Peyer's patch (tissue), 4 donors: ENCODE measurements at places on chromosomes 16 and 17. TPM values are rescaled to one million over a fixed set of nuclear protein-coding genes. Genes with fewer than 3 reads are reported as not detected.

- H3K4me1 ChIP-seq = no peaks in the 10 kb centered on the region
- DNase-seq = peak; percentile 85
- H3K36me3 ChIP-seq = no peaks in the 10 kb centered on the region
Observed at GRCh38 chr17:37489197-37490001, at the start of gene DUSP14. Gene DUSP14 (plus strand): TSS chr17:37489891. CDS start chr17:37512273, 22,382 bp downstream.

- no peaks in the 10 kb centered on the region for H3K36me3 ChIP-seq
- H3K4me1 ChIP-seq = no peaks in the 10 kb centered on the region
- peak overlapping the region; percentile 65 for H3K27ac ChIP-seq
- no peaks in the 10 kb centered on the region for H3K27me3 ChIP-seq
Observed at GRCh38 chr16:22357635-22357971, 16.8 kb downstream of the CDR2 start.

GRCh38 chr17:66654764-66655163 lies 180.2 kb upstream of the CACNG5 start:
- H3K4me1 ChIP-seq = no peaks in the 10 kb centered on the region
- DNase-seq = no peak
- no peak overlapping the region for H3K27ac ChIP-seq
- H3K27me3 ChIP-seq = no peaks in the 10 kb centered on the region

GRCh38 chr17:79809530-79810129 lies 12.8 kb upstream of the CBX8 start:
- no peak overlapping the region for H3K4me3 ChIP-seq
- no peak for DNase-seq
- H3K4me1 ChIP-seq = peaks cover 17% of the 10 kb centered on the region
- no peaks in the 10 kb centered on the region for H3K36me3 ChIP-seq
- H3K27ac ChIP-seq = no peak overlapping the region

DNA sequence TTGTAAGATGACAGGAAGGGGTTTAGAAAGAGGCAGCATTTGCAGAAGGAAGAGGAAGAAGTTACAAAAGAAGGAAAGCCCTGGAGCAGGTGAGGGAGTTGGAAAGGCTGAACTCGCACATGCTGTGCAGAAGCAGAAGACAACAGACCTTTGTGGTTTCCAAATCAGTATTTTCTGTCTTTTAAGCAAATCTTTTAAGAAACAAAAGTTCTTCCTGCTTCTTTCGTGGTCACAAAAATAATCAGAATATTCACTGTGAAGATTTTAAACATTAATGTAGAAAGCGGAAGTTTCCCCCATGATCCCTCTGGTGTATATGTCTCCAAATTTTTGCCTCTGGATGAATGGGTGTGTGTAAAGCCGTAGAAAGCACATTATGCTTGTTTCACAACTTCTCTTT lies 25.8 kb downstream of the ZNRF1 start:
- no peaks in the 10 kb centered on the region for H3K36me3 ChIP-seq
- no peaks in the 10 kb centered on the region for H3K4me1 ChIP-seq
- no peak overlapping the region for H3K4me3 ChIP-seq
- no peak overlapping the region for H3K27ac ChIP-seq

DNA sequence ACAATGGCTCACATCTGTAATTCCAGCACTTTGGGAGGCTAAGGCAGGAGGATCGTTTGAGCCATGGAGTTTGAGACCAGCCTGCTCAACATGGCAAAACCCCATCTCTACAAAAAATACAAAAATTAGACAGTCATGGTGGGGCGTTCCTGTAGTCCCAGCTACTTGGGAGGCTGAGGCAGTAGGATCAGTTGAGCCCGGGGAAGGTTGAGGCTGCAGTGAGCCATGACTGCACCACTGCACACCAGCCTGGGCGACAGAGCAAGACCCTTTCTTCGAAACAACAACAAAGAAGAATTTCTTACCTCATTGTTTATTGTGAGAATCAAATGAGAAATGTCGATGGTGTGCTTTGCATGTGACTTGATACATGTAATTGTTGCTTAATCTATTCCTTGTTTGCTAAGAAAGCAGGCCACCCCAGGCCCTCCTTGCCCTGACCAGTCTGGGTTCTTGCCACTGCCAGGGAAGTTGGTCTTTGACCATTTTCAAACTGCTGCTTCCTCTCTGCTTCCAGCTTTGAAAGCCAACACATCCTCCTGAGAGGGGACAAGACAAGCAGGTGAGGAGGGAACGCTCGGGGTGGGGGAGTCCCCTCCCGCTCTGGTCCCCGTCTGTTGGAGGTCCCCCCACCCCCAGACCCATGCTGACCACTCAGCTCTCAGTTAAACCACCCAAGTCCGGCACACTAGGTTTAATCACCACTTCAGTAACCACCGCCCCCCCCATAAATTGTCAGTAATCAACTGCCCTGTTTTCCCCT lies 47.3 kb upstream of the CPNE2 start:
- H3K4me3 ChIP-seq = no peak overlapping the region
- H3K36me3 ChIP-seq = no peaks in the 10 kb centered on the region
- H3K27ac ChIP-seq = no peak overlapping the region
- H3K27me3 ChIP-seq = no peaks in the 10 kb centered on the region

Gene CHRNB1
- total RNA-seq = 7.6 TPM

Gene VKORC1
- total RNA-seq = 207 TPM

Gene EPN3
- 17.3 TPM for total RNA-seq

Gene CNGB1
- total RNA-seq = 2.8 TPM

Gene NKD1
- 1.7 TPM for total RNA-seq

Gene EXOC3L1
- 1.2 TPM for total RNA-seq
